Smooth muscle cell of the pulmonary artery (primary cell): ENCODE measurements at places on chromosomes 5 and 9. TPM values are rescaled to one million over a fixed set of nuclear protein-coding genes. Genes with fewer than 3 reads are reported as not detected.

The FAM153A gene
- total RNA-seq: 0.10 and 0.20 TPM in 2 replicates

The FOXD4 gene
- 0.13 and 0.17 TPM in 2 replicates for total RNA-seq

The SCGB3A2 gene
- not detected in 2 replicates for total RNA-seq

The CDX1 gene
- 0.17 and 0.91 TPM in 2 replicates for total RNA-seq

The IL3 gene
- total RNA-seq: not detected in 2 replicates

The SPINK13 gene
- total RNA-seq: not detected in 2 replicates
